GM23248 (cell line): ENCODE measurements at places on chromosomes 2 and 18. TPM values are rescaled to one million over a fixed set of nuclear protein-coding genes. Genes with fewer than 3 reads are reported as not detected.
A peak's percentile ranks its signal among the peaks of the same experiment; 100 is the strongest.

The SERPINB2 gene
- 6.1 and 13.0 TPM in 2 replicates for total RNA-seq

DNA sequence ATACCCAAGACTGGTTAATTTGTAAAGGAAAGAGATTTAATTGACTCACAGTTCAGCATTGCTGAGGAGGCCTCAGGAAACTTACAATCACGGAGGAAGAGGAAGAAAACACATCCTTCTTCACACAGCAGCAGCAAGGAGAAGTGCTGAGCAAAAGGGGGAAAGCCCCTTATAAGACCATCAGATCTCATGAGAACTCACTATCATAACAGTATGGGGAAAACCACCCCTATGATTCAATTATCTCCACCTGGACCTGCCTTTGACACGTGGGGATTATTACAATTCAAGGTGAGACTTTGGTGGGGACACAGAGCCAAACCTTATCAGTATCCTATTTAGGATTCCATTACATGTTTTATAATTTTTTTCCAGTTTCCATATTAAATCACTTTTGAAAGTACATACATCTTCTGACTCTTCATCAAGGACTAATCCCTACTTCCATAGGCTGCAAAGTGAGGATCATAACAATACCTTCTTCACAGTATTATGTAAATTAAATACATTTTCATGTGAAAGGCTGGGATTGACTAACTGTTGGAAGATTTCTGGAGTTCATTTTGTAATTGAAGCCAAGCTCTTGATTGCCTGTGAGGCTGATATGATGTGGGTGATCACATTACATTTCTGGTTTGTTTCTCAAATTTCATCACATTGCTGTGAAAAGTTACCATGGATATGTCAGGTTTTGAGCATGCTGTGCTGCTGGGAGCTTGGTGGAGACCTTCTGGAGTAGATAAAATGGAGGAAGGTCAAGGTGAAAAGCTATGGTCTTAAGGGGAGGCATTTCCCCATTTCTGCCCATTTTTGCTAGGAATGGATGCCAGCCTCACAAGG, 31.7 kb upstream of the CERS6 start:
- DNase-seq: no peak

DNA sequence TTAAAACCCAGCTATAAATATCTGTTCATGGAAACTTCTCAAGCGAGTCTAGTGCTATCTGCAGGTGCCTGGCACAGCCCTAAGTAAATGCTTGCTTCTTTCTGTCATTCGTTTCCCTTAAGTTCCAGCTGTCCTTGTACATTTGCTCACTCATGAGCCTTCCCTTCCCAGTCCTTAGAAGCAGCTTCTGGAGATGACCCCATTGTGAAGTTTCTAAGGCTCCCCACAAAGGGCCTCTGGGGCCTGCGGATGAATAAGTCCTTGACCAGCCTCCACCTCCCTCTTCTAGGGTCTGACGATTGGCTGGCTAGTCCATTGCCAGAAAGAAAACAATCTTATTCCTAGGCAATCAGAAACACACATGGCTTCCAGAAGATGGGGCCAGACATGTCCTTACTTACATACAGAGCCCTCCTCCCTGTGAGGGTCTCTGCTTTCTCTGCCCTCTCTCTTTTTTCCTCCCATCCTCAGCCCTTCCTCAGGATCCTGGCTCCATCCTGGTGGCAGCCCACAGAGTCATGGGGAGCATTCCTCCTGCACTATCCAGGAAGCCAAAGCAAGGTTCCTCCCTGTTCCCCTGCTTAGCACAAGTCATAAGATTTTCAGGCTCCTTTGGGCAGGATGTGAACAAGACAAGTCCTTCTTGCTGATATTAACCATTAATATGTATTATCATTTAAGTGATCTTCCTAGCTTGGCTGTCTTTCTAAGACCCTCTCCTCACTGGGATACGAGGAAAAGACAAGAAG, 87.3 kb downstream of the TNFRSF11A start:
- no peak for DNase-seq

The PSMA8 gene
- total RNA-seq: not detected in 2 replicates

DNA sequence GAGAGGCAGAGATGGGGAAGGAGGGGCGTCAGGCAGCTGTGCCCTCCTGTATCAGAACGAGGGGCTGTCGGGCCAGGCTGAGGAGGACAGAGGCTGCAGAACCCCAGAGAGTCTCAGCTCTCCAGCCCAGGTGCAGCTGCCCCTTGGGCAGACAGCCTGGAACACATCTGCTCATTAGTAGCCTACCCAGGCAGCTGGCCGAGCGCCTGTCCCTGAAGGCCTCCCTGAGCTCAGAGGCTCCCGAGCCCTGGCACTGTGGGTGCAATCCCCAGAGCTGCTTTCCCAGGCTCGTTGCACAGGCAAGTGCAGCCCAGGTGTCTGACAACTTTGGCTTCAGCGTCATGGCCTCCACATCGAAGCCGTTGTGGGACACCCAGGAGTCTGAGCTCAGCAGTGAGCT, 13.1 kb upstream of the TMEM185B start:
- no peak for DNase-seq

- peak; percentile 42 for DNase-seq
These were observed 14.9 kb downstream of the ATOH8 start for GRCh38 chr2:85768713-85769112.

The APCDD1 gene
- not detected in 2 replicates for total RNA-seq

GRCh38 chr18:79899609-79900445, 51.6 kb downstream of the SLC66A2 start:
- no peak for DNase-seq

The VWA3B gene
- total RNA-seq: not detected in 2 replicates

The TANC1 gene
- 12.1 and 16.3 TPM in 2 replicates for total RNA-seq

The LGALSL gene
- total RNA-seq: 0.43 and 1.6 TPM in 2 replicates
